ENCODE measurements at places on chromosomes 4 and X. TPM values are rescaled to one million over a fixed set of nuclear protein-coding genes. Genes with fewer than 3 reads are reported as not detected.

DNA sequence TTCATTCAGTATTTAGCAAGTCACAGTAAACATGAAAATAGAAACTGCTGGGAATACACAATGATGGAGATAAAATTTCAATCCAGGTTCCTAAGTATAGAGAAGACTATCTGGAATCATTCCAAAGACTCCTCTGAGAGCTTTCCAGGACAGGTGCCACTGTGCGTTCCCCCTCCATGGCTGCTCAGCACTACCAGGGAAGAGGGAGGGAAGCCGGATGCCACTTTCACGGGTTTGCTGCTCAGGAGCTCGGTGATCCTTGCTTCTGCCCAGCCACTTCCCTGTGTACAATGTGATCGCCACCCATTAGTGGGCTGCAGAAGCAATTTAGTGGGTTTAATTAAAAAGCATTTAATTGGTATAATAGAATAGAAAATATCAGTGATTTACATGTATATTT lies 94.5 kb downstream of the FNIP2 start:
- no peak for DNase-seq

Gene SLC25A6
- 251 TPM for total RNA-seq

DNA sequence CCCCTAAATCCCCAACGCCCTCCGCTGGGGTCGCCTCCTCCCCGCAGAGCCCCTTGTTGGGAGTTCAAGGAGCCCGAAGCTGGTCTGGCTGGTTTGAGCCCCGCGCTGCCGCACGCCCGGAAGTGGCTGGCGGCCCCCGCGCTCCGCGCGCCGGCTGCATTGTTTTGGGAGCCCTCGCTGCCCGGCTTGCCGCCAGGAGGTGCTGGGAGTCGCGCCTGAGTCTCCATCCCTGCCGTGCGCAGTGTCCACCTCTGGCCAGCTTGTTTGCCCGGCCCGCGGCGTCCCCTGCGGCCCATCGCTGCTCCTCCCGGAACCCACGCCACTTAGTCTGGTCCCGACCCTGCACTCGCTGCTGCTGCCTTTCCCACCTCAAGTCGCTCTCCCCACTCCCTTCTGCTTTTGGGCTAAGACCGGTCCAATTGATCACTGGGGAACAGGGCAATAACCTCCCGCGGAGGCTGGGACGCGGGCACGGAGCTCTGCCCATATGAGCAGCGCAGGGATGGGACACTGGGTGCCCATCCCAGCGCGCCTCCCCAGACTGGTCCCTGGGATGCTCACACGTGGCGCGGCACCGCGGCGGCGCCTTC lies 2.2 kb upstream of the SFRP2 start:
- no peak for DNase-seq

Gene MTNR1A
- 0.38 TPM for total RNA-seq

Gene AREG
- total RNA-seq: 272 TPM

- no peak for DNase-seq
Measured at GRCh38 chr4:3476341-3476747, 13.2 kb downstream of the DOK7 start.

DNA sequence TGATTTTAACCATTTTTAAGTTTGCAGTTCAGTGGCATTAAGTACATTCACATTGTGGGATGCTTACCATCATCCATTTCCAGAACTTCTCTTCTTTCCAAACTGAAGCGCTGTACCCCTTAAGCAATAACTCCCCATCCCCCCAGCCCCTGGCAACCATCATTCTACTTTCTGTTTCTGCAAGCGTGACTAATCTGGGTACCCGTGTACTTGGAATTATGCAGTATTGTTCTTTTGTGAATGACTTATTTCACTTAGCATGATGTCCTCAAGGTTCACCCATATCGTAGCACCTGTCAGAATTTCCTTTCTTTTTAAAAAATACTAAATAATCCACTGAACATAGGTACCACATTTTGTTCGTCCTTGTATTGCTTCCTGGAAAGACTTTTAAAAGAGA lies 32.9 kb downstream of the USP9X start:
- no peak for DNase-seq

Gene KLHL13
- 1.8 TPM for total RNA-seq

- no peak for DNase-seq
Measured at GRCh38 chr4:149518471-149518870, 297.2 kb downstream of the IQCM start.

Gene ANKRD50
- total RNA-seq: 32.6 TPM

DNA sequence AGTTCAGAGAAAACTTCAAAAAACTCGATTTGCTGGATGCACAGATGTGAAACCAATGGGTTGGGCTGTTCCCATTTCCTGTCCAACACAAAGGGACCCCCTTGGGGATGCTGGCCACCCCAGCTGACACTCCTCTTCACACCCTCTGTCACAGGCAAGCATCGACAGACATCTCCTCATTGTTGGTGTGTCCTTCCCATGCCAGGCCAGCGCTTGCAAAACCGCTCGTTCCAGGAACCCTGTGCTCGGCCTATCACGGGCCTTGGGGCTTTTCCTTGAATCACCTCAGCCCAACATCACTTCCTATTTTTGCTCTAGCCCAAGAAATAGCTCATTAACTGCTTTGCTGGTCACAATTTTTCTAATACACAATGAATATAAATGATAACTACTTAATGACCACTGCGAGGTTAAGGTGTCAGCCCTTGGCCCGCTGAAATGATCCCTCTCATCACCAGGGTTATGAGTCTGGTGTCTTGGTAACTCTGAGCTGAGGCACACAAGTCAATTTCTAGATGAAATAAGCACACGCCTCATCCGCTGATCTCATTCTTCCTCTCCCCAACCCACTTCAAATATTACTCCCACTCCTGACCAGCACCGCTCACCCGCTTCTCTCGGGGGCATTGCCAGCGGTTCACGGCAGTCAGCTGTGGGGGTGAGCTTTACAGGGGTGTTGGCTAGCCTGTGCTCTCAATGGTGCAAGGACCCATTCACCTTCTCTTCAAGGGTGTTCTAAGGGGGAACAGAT lies 32.3 kb downstream of the BCOR start:
- no peak for DNase-seq

- no peak for DNase-seq
Measured at GRCh38 chrX:48488034-48488433, 12.0 kb downstream of the FTSJ1 start.

DNA sequence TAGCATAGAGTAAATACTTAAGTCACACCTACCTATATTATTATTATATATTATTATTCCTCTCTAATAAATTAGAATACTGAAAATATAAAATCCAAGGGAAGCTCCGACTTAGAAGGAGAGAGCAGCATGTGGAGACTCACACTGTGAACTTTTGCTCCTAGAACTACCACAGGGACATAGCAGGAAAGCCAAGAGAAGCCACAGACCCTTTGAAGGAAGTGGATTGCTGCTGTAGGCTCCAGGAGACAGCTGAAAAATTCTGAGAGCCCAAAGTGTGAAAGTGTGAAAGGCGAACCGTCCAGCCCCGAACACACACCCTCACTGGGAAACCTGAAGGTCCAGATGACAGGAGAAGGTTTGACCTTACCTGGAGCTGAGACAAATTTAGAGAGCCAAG lies 177.0 kb downstream of the FAM13A start:
- no peak for DNase-seq

Gene FGB
- total RNA-seq: not detected

DNA sequence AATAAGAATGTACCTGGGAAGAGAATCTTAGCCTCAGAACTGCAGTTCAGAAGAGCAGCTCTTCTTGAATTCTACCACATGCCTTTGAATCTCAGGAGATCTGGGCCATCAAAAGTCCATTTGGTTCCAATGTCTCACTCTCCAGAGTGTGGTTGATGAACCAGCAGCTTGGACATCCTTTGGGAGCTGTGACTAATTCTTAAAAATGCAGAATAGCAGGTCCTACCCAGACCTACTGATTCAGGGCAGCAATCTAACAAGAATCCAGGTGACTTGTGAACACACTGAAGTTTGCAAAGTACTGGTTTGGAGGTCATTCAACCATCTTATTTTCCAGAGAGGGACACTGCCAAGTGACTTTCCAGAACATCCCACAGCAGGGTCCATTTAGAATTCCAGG lies 244.7 kb downstream of the PACRGL start:
- DNase-seq: peak; percentile 22

Data from bronchial epithelial cell (primary cell).